AG09309 (cell line): ENCODE measurements at places on chromosomes 3 and 15.
A peak's percentile ranks its signal among the peaks of the same experiment; 100 is the strongest.

- no peak for DNase-seq
Measured at GRCh38 chr15:29787767-29788166, 34.5 kb downstream of the TJP1 start.

DNA sequence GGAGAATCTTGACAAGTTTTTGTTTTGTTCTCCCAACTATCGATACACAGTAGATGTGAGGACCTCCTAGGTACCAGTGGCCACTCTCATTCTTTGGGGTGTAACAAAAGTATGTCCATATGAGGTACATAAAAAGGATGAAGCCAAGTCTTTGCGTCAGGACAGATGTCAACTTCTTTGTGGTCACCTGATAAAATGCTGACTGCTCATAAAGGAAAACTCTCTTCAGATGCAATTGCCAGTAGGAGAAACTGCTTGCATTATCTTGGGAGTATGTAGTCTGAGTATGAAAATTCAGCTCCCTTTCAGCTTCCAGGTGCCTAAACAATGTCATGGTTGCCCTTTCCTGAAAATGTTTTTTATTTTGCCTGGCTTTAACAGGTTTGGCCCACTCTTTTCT, 123.8 kb upstream of the GOLIM4 start:
- no peak for DNase-seq

- no peak for DNase-seq
Measured at GRCh38 chr15:68463996-68464395, 32.0 kb upstream of the ITGA11 start.

DNA sequence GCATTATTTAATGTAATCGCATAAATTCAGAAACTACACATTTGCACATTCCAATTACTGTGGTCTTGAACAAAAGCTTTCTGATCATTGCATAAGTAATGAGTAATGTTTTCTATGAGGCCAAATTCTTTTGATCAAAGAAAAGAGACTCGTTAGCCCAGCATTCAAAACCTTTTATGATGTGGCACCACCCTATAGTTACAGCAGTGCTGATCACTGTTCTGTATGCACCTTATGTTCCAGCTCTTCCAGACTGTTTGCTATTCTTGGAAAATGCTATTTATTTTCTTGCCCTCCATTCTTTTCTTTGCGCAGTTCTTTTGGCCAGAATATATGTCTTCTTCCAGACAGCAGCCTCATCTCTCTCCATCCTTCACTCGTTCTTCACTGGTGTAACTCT, 42.3 kb downstream of the MAP3K13 start:
- no peak for DNase-seq

GRCh38 chr3:59127071-59127470, 77.2 kb upstream of the CFAP20DC start:
- peak; percentile 86 for DNase-seq

DNA sequence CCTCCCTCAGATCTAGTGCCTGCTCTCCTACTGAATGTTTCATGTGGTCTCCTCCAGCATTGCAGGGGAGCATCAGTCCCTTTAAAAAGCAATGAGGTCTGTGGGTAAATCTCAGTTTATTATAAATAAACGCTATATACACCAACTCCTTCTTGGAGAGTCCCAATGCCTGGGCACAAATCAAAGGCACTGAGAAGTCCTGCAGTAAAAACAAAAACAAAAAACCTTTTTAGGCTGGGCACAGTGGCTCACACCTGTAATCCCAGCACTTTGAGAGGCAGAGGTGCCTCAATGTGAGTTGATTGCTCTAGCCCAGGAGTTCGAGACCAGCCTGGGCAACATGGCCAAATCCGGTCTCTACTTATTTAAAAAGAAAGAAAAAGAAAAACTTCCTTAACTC, 45.0 kb downstream of the ACAN start:
- DNase-seq, result no peak

DNA sequence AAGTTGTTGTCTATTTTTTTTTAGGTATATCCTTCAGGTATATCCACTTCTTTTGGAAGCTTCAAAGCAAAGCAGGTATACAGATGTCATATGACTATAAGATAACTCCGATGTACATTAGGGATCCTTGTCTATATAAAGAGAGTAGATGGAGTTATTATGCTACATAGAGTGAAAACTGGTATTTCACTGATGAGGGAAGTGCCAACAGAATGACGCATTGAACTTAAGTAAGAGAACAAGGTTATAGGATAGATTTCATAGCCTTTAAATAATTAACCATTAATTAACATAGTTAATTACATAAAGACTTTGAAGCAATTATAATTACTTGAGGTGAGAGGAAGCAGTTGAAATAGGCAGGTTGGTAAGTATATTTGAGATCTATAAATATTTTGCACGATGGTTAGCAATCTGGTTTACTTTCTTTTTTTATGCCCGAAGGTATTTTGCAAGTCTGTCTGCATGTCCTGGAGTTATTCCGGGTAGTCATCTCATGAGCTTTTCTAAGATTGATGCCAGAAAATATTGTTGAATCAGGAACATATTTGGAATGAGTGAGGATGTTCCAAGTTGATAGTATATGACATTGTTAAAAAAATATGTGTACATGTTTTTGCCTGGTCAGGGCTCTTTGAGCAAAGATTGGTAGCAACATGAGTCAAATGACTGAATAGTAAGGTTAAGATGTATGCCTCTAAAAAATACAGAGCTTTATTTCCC, 299.5 kb upstream of the KCNMB2 start:
- peak; percentile 53 for DNase-seq

DNA sequence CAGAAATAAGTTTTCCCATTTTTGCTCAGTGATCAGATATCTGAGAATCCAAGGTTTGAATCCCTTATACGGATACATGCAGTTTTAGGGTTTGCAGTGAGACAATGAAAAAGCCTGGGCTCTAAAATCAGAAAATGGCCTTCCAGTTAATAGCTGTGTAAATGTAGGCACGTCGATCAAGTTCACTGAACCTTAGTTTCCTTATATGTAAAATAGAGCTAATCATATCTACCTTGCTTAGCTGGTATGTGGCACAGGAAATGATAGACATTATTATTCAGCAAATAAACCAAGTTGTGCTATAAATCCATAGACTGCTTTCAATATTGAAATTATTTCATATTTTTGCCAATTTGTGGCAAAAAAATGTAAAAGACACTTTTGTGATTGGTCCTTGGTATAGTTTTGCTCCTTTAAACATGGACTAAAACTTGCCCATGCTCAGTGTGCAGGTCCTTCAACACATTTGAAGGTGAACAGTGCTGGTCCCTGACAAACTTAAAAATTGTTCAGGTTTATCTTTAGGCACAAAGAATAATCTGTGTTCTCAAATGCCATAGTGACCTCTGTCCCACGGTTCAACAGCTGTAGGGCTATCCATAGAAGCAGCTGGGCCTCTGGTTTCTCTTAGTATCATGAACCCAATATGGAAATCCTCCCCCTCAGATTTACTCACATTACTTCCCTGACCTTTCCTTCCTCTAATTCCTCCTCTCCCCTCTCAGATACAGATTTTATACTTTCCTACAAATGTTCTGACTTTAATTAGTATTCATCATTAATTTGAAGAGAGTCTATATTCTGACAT, 51.0 kb downstream of the CCDC54 start:
- DNase-seq, result no peak

DNA sequence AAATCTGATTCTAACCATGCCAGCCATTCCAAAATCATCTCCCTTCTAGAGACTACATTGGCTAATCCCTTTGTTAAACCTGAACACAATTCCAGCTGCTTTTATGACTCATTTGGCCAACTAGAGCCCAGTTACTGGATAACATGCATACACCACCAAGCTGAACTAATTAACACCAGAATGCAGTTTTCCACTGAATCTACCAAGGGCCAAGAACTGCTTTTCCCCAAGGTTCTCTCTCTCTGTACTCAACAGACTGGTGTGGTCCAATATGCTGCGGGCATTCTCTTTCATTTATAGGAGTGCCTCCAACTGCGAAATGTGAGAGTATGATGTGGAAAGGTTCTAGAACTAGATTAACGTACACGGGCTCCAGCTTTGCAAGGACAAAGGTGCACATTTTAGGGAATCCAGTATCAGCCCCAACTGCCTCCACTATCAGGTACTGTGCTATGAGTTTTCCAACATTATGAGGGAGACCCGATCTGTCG, 1.5 kb downstream of the CHSY1 start:
- no peak for DNase-seq

DNA sequence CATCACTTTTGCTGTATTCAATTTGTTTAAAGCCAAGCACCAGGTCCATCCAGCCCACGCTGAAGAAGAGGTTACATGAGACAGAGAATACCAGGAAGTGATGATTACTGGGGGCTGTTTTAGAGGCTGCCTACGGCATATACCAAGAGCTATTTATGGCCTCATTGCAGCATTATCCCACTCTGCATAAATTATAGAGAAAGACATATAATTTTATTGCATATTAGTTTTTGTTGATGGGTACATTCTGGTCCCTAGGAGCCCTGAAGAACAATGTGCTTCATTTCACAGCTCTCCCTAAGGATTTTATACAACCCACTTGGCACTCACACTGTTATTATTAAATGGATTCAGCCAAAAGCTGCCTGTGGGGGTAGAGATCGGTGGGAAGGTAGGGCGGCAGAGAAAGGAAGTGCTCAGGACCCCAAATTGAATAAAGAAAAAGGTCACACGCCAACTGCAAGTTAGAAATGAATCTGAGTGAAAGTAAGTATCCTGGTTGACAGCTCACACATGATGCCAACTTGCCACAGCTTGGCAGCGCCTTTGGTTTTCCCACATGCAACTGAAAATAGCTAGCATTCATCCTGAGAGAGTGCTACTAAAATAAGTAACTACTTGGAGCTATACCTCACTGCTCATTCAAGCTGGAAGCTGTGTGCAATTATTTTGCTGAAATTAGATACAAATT, 73.7 kb downstream of the CCNL1 start:
- no peak for DNase-seq

DNA sequence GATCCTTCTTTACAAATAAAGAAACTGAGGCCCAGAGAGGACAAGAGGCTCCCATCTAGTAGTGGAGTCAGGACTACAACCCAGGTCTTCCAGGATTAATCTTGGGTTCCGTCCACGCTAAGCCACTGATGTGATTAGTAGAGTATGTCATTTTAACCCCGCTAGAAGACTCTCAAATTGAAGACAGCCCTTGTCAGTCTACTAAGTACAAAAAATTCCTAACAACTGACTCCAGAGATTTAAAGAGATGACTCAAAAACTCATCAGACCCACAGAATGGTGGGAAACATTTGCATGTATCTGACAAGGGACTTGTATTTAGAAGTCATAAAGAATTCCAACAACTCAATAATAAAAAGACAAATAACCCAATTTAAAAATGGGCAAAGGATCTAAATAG, 145.3 kb downstream of the CNTN3 start:
- DNase-seq, result peak; percentile 46

DNA sequence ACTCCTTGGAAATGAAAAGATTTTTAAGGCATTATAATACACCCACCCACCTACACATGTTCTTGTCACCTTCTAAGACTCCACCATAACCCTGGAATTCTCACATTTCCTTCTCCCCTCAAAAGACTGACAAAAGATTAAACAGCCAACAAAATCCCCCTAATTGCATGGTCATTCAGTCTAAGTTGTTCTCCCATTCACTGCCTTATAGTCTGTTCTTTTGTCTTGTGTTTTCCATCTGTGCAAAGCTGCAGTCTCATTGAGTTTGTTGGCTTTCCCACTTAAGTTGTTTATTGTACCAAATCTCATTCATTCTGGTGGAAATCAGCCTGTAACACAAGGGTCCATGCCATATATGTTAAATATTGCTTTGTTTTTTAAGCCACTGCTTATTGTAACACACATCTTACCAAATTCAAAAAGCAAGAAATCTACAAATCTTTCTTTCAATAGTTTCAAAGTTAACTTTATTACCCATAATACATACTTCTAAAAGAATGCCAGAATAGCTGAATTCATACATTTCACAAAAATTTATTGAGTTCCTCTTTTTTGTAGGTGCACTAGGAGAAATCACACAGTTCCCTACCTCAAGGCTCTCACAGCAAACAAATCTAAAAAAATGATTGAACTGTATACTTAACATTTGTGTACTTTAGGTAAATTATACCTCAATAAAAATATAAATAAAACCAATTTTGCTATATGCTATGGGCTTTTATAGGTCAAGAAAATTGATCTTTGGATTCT, 2.4 kb upstream of the RCN2 start:
- no peak for DNase-seq

DNA sequence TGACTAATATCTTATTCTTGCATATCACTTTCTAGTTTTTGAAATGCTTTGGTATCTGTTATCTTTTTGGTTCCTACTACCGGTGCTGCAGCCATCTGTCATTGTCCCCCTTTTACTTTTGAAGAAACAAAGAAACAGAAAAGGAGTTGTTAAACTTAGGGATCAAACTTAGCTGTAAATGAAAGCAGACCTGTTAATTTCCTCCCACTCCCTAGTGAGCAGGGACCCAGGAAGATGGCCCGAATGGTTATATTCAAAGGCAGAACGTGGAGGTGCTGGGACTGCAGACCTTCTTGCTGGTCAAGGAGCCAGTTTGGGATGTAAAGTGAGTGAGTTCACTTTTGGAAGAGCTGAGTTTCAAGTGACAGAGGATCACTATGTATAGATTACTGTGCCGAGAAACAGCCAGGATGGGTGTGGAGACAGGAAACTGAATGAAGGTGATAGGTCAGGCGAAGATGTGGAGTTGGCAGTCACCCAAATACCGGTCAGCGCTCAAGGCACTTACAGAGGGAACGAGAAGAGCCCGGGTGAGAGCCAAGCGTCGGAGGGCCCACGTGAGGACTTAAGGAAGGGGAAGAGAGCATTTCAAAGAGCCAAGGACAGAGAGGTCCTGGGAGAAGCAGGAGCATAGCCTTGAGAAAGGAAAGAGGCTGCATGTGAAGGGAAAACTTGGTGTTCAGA, 20.1 kb downstream of the KBTBD8 start:
- DNase-seq, result no peak

GRCh38 chr15:88794001-88794400, 9.2 kb upstream of the ACAN start:
- no peak for DNase-seq

- DNase-seq, result no peak
Measured at GRCh38 chr3:98985431-98985830, 83.9 kb upstream of the DCBLD2 start.

- DNase-seq, result no peak
Measured at GRCh38 chr3:76245073-76245472, 459.7 kb upstream of the ZNF717 start.

GRCh38 chr3:8069471-8069870, 432.2 kb upstream of the LMCD1 start:
- no peak for DNase-seq

GRCh38 chr3:184145111-184145524, 10.0 kb downstream of the EIF2B5 start:
- no peak for DNase-seq

DNA sequence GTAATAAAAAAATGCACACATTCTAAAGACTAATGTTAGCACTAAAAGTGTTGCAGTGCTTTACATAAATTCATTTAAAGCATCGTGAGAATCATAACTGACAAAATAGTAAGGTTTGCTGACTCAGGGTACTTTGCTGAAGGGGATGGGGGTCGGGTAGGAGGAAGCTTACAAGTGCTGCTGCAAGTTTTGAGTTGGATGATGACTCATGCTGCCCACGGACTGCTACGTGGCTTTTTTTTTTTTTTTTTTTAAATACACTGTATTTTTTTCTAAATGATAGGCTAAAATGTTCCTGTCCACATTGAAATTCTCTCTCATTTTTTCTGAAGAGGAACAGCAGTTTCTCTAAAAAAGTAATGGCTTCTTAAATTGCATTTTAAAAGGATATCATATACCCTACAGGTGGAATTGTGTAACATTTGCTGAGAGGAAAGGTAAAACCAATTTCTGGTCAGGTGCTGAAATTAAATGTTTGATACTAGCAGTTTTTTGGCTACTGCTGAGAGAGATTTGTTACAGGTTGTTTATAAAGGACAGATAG, 2.2 kb downstream of the MAPK6 start:
- DNase-seq, result peak; percentile 87

GRCh38 chr15:69532856-69533255, 80.2 kb downstream of the RPLP1 start:
- DNase-seq, result no peak

- no peak for DNase-seq
Measured at GRCh38 chr3:17974206-17974841, 231.9 kb upstream of the TBC1D5 start.
